ENCODE measurements at places on chromosomes 4 and X.

DNA sequence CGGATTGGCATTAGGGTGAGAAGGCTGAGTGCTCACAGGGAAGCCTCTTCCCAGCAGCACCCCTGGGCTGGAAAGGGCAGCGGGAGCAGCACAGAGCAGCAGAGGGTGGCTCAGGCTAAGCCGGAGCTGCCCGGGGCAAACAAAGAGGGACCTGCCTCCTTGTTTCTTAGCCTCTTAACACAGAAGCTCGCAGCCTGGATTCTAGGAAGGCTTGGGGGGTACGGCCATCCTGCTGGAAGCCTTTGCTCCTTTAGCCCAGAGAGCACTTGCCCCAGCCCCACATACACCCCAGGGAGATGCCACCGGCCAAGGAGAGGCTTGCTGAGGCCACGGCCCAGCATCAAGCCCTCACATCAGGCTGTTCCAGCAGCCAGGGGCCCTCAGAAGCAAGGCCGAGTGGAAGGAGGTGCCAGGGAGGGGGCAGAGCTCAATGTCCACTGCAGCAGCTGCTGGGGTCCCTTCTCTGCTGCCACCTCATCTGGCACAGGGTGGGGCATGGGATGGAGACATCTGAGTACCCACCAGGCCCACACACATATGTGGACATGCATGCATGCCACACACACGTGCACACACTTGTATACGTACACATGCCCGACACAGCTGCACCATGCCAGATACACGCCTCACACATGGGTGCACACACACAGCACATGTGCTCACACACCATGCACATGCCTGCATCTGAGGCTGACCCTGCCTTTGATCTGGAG, 20.3 kb upstream of the SPON2 start:
- peak; percentile 44 for DNase-seq

- DNase-seq = no peak
These were observed 2.3 kb downstream of the HAUS7 start for GRCh38 chrX:153468008-153468580.

- DNase-seq = no peak
These were observed 35.6 kb upstream of the ADRA2C start for GRCh38 chr4:3730422-3731190.

DNA sequence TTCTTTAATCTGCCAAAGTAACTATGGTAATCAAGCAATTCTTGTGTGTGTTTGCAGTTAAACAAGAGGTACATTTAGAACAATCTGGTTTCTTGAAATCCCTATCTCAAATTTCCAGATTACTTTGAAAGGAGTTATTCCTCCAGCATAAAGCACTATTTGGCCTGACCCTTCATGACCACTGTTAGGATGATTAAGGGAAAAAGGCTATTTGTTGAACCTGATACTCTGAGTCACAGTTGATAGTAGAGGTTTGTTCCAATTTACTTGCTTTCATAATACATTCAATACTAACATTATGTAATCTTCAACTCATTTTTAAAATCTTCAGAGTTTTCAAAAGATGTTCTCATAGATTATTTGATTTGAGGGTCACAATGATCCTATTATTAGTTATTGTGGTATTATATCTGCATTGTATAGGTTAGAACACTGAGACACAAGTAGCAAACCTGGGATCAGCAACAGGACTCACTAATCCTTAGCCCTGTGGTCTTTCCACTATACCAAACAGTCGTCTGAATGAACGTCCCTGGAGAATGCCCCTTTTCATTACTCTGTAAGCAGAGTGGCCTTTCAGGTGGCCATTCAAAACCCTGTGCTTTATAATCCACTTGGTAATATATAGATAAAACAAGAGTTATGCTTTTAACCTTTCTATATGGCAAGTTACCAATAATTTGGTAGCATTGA, 8.1 kb upstream of the NDST4 start:
- DNase-seq = no peak

DNA sequence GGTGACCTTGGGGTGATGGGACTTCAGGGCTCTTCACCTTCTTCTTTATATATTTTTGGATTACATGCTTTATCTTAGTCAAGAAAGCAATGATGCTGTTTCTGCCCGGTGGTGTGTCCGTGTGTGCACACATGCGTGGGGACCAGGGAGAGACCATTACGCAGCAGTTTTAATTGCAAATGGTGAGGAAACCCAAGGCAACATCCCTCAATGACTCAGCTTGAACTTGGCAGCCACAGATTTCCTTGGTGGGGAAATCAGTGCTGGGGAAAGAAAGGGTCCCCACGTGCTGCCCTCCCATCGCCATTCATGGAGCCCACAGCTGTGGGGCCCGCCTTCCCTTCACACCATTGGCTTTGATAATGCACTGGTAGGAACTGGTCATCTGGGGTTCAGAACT, 46.2 kb upstream of the C4orf50 start:
- DNase-seq = no peak

GRCh38 chr4:81348778-81349094, 123.0 kb downstream of the RASGEF1B start:
- DNase-seq = no peak

- peak; percentile 1 for DNase-seq
These were observed 67.3 kb upstream of the DDIT4L start for GRCh38 chr4:100257567-100257966.

- no peak for DNase-seq
These were observed 44.0 kb downstream of the KLHL5 start for GRCh38 chr4:39106011-39106410.

DNA sequence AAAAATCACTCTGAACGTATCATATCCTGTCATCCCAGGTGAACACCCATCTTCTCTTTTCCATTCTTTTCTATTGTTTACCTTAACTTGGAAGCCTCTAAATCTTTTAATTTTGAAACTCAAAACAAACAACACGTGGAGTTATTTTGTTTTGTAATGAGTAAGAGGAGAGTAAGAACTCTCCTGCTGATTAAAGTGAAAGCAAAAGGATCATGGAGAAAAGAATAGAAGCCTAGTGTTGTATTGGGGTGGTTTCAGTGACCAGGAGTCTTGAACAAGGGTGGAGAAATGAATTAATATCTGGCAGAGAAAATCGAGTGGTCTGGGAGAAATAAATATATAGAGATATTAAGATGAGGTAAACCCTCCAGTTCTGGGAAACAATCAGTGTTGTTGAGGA, 237.4 kb upstream of the UGT8 start:
- no peak for DNase-seq

DNA sequence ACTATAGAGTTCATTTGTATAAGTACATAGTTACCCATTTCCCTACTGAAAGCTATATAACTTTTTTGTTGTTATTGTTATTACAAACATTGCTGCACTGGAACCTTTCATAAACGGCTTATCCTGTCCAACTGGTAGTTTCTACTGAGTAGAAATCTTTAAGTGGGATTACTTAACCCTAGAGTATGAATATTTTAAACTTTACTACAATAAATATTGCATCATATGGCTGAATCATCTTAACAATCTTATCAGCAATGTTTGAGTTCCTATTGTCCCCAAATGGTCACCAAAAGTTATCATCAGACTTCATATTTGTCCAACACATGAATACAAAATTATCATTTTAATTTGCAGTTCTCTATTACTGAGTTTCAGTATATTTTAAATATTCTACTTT, 40.5 kb downstream of the LCORL start:
- peak; percentile 18 for DNase-seq

GRCh38 chr4:25128671-25129070, 31.6 kb downstream of the SEPSECS start:
- no peak for DNase-seq

Measured in iris pigment epithelial cell (primary cell).